ENCODE measurements at places on chromosomes 5 and 9. TPM values are rescaled to one million over a fixed set of nuclear protein-coding genes. Genes with fewer than 3 reads are reported as not detected.
A peak's percentile ranks its signal among the peaks of the same experiment; 100 is the strongest.

AIF1L gene
- total RNA-seq, result 39.7 TPM

GFM2 gene
- total RNA-seq, result 29.0 TPM

DNA sequence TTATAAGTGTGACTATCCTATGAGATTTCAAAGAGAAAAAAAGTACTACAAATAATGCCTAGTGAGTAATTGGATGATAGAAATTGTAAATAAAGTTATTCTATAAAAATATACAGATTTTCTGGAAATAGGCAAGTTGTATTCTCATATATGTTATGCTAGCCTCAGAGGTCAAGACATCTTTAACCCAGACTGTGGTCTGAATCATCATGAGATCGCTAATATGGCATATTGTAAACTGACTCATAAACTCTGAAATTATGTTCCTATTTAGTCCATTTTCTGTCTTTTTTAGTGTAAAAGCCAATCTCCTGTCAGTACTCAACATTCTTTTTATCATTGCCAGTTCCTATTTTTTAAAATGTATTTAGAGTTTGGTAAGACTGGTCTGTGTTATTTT, 14.2 kb downstream of the LOX start:
- H3K4me1 ChIP-seq, result peaks cover 4% of the 10 kb centered on the region
- H3K4me3 ChIP-seq, result no peak overlapping the region
- no peaks in the 10 kb centered on the region for H3K27me3 ChIP-seq
- peak; percentile 41 for DNase-seq
- H3K36me3 ChIP-seq, result peaks cover 4% of the 10 kb centered on the region

DNA sequence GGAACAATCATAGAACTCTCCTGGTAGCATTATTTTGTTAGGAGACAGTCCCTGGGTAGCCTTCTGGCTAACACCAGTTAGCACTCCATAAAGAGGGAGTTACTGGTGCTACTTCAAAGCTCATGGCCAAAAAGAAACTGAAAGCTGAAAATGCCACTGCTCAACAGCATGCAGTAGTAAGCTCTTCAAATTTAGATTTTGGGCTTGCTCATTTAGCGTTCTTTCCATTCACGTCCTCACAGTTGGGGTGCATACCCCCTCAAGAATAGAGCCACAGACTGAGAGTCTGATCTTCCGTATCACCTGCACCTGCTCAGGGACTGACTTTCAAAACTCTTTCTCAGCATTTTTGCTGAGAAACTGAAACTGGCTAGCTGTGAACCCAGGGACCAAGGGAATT, 24.7 kb downstream of the NTRK2 start:
- no peaks in the 10 kb centered on the region for H3K36me3 ChIP-seq
- no peak overlapping the region for H3K27ac ChIP-seq

DNA sequence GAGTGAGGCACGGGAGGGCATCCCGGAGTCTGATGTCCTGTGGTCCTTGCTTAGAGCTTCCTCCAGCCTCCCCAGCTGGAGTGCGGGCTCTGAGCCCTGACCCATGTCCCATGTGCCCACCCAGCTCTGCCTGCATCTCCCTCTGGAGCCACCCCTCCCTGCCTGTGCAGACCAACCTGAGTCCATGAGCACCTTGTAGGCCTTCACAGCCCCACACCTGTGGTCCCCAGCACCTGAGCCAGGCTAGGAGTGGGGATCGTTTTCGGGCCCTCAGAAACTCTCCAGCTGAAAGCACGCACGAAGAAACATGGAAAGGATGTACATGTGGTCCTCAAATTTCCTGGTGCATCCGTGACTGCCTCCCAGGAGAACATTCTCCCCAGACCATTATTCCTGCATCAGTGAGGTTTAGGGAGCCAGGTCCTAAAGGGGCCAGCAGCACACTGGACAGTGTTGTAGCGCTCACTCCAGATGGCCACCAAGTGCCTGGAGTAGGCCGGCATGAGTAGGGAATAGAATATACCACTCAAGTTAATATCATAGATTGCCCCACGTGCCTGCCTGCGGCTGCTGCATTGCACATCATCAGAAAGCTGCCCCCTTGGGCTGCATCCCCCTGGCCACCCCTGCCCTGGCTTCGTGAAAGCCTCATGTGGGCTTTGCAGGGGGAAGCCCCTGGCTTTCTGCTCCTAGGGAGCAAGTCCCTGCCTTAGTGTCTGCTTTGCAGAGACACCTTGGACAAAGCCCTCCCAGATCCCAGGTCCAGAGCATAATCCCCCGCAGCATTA, 80.6 kb downstream of the WNK2 start:
- no peaks in the 10 kb centered on the region for H3K27me3 ChIP-seq
- no peak overlapping the region for H3K4me3 ChIP-seq
- no peak overlapping the region for H3K27ac ChIP-seq
- DNase-seq, result no peak
- H3K36me3 ChIP-seq, result no peaks in the 10 kb centered on the region
- H3K4me1 ChIP-seq, result no peaks in the 10 kb centered on the region

ARID3C gene
- total RNA-seq, result not detected

DNA sequence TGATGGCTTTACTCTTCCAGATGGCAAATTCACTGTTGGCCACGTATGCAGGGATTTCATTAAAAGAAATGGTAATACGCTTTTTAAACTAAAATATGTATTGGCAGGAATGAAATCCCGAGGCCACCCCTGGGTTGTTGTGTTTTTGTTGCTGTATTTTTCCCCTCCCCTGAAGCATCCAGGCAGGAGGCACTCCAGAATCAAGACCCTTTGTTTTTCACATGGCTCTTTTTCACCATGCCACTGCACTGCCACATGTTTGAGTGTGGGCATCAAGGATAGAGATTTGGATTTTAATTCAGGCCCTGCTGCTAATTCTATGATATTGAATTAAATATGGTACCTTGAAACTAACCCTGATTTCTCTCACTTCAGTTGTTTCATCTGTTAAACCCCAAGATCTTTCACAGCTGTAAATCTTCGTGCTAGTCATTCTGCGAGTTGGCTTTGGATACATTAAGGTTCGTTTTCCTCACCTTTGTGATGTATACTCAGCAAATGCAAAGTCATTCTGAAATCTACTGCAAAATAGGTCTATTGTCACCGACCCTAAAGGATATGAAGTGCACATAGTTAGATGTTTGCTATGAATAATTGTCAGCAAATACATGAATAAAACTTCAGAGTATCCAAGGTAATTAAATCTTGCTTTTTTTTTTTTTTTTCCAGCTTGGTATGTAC, 533.4 kb downstream of the PTPRD start:
- H3K27ac ChIP-seq, result no peak overlapping the region
- no peak for DNase-seq
- H3K4me3 ChIP-seq, result no peak overlapping the region

- peaks cover 17% of the 10 kb centered on the region for H3K36me3 ChIP-seq
- no peaks in the 10 kb centered on the region for H3K27me3 ChIP-seq
- no peak overlapping the region for H3K4me3 ChIP-seq
- peaks cover 11% of the 10 kb centered on the region for H3K4me1 ChIP-seq
Measured at GRCh38 chr9:128635266-128636023, 21.2 kb downstream of the DYNC2I2 start.

FGD3 gene
- not detected for total RNA-seq

- H3K27me3 ChIP-seq, result no peaks in the 10 kb centered on the region
- no peak for DNase-seq
- H3K27ac ChIP-seq, result no peak overlapping the region
- H3K36me3 ChIP-seq, result peaks cover 2% of the 10 kb centered on the region
Measured at GRCh38 chr9:7073706-7074105, 315.9 kb downstream of the KDM4C start.

GRCh38 chr5:51829230-51829629, 446.0 kb downstream of the ISL1 start:
- H3K27me3 ChIP-seq, result no peaks in the 10 kb centered on the region
- H3K4me1 ChIP-seq, result peaks cover 15% of the 10 kb centered on the region
- no peak overlapping the region for H3K4me3 ChIP-seq
- H3K27ac ChIP-seq, result no peak overlapping the region
- DNase-seq, result no peak

DNA sequence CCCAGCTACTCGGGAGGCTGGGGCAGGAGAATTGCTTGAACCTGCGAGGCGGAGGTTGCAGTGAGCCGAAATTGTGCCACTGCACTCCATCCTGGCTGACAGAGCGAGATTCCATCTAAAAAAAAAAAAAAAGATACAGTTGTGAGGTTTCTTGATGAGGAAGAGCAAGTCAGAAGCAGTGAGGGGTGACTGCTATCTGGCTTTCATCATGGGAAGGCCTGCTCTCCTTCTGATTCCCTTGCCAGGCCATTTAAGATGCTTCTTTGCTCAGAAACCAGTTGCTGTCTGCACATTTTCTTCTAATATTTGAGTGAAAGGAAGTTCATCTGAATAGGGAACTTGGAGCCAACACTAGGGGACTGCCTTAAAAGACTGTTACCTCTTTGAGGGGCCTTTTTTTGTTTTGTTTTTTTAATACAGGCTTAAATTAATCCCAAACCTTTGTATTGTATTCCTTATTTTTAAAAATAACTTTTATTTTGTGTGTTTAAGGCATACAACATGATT, 201.9 kb downstream of the ARHGAP26 start:
- no peak overlapping the region for H3K4me3 ChIP-seq
- no peak for DNase-seq
- no peaks in the 10 kb centered on the region for H3K27me3 ChIP-seq
- H3K4me1 ChIP-seq, result peaks cover 6% of the 10 kb centered on the region
- H3K27ac ChIP-seq, result no peak overlapping the region

- no peak overlapping the region for H3K4me3 ChIP-seq
- no peaks in the 10 kb centered on the region for H3K4me1 ChIP-seq
Measured at GRCh38 chr9:116643691-116644090, 43.4 kb upstream of the TRIM32 start.

Data from endothelial cell of umbilical vein (primary cell).